ENCODE measurements at places on chromosomes 13 and 19.
A peak's percentile ranks its signal among the peaks of the same experiment; 100 is the strongest.

GRCh38 chr13:113083402-113084061 lies 22.1 kb upstream of the F7 start:
- no peak for ATAC-seq

DNA sequence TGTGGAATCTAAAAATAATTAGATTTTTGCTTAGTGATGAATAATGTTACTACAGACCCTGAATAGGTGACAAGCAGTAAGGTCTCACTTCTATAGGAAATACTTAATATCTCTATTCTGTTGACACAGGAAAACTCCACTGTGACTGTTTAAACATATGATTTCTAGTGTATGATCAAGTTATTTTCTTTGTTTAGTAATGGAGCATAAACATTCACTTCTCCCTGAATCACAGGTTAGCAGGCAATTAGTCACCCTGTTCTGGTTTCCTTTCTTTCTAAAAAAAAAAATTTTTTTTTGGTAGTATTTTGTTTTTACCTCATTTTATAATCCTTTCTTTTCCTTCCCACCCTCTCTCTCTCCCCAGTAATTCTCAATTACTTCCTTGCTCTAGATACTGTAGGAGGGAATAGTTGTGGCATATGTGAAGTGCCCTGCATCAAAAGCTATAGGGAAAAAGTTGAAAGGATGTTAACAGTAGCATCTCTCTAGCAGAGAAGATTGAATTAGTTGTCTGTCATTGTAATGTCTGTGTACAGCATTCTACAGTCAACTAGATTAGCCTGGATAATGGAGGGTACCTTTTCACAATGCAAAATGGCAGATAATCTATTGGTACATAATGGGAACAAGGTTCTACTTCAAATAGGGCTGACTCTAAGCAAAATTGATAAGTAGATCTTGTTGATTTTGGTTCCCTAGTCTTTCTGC lies 3.5 kb downstream of the HS6ST3 start:
- ATAC-seq: no peak

GRCh38 chr19:32407004-32407992 lies 1.7 kb downstream of the DPY19L3 start:
- ATAC-seq: no peak

DNA sequence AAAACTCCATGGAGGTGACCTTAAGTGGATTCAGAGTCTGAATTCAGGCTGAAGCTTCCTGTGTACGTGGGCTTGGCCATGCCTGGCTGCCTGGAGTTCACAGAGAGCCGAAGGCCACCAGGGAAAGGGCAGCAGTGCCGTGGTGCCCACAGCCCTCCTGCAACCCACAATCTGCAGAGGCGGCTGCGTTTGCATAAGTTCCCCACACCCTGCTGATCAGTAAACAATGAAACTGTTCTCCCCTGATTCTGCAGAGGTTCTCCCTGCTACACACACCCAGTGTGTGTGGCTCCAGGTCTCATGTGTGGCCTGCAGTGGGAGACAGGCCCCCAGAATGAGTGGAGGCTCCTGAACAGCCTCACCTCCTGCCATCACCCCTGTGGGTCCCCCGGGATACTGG lies 126.9 kb upstream of the SLC7A1 start:
- peak; percentile 44 for ATAC-seq

- ATAC-seq: no peak
Observed at GRCh38 chr13:98923641-98924397, 54.0 kb downstream of the DOCK9 start.

Data from stimulated activated memory B cell treated with anti-CD40 and anti-IgM and Interleukin-4, amounts not matched to agents 10 μg/mL and 1 μg/mL and 100 μg/mL, for 72 hours (primary cell).